AML-193 (cell line): ENCODE measurements at places on chromosomes 7 and 10.

DNA sequence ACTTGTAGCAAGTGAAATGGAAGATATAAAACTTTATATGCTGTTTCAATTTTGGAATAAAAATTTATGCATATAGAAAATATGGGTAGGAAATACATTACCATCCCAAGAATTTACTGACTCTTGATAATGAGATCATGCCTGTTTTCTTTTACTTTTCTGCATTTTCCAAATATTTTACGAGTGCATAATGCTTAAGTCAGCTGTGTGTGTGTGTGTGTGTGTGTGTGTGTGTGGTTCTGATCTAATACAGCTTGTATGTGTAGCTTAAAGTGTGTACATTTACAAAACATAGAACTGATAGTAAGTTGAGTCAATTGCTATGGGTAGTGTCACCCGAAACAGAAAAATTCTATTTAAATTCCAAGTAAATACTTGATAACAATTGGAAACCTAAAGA, 315.9 kb upstream of the LRRN3 start:
- DNase-seq = no peak

GRCh38 chr7:155069992-155070751, at the start of gene HTR5A:
HTR5A (plus strand) TSS chr7:155070324; CDS start chr7:155070900, 576 bp downstream.
- peak; percentile 4 for DNase-seq

GRCh38 chr7:87354749-87355148, 9.3 kb downstream of the CROT start:
- no peak for DNase-seq

DNA sequence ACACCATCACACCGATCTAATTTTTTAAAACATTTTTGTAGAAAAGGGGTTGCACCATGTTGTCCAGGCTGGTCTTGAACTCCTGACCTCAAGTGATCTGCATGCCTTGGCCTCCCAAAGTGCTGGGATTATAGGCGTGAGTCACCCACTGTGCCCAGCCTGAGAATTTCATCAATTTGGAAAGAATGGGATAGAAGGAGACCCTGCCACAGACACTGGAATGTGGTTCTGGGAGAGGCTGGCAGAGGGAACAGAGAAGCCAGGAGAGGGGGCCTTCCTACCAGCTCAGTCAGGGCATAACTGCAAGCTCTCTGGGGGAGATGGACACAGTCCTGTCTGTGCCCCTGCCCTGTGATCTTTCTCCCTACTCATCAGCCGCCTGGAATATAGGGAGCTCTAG, 42.1 kb upstream of the MKRN1 start:
- DNase-seq = no peak

GRCh38 chr7:72785166-72785955, 42.6 kb downstream of the TYW1B start:
- DNase-seq = no peak

DNA sequence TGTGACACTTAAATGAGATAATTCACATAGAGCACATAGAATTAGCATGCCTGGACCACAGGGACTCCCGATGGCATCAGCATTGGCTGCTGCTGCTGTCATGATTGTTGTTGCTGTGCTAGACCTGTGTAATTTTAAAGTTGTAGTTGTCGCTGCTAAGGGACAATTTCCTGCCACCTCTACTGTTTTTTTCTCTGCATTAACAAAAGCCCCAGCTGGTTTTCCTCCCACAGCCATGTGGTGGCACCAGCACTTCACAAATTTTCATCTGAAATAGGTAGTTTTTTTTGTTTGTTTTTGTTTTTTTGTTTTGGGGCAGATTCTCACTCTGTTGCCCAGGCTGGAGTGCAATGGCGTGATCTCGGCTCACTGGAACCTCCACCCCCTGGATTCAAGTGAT, 25.4 kb upstream of the PRXL2A start:
- peak; percentile 36 for DNase-seq

GRCh38 chr7:140327261-140327661, 71.1 kb downstream of the SLC37A3 start:
- DNase-seq = no peak

GRCh38 chr10:92790440-92790839, 57.9 kb upstream of the EXOC6 start:
- peak; percentile 77 for DNase-seq

- no peak for DNase-seq
Measured at GRCh38 chr7:22205631-22206030, 151.3 kb downstream of the RAPGEF5 start.

GRCh38 chr7:82705517-82706260, 262.1 kb upstream of the CACNA2D1 start:
- DNase-seq = no peak

DNA sequence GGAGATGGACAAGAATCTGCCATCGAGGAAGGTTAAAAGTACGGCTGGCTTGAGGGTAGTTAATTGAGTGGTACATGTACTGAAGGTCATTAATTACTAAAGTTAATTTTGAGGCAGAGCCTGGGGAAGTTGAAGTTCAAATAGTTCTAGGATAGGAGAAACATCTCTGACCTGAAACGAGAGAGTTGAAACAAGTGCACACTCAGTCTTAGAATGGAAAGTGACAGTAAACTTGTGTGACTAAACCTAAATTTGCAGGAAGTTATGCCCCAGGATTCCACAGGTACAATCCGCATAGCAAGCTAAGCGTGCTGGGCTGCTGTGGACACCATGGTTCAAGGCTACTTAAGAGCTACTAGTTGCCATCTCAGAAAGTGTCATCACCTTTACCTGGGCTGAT, 209.9 kb downstream of the CHCHD3 start:
- no peak for DNase-seq

- DNase-seq = no peak
Measured at GRCh38 chr7:16742547-16742946, 11.0 kb upstream of the TSPAN13 start.

- no peak for DNase-seq
Measured at GRCh38 chr7:133861876-133862275, 265.3 kb upstream of the LRGUK start.

DNA sequence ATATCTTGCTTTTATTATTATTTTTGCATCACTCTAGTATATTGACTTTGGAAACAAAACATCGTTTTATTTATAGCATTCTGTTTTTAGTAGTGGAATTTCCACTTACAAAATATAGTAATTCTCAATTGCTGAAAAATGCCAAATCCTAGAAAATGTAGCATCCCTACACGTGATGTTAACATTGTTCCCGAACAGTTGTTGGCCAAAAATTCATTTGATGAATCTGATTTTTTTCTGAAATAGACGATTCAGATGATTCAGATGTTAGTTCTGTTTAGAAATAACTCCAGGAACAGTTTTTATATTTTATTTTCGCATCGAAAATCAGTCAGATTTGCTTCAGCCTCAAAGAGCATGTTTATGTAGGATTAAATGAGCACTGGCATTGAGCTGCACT, 122.4 kb downstream of the GFRA1 start:
- no peak for DNase-seq

GRCh38 chr10:14282276-14282675, 48.4 kb downstream of the FRMD4A start:
- DNase-seq = no peak

GRCh38 chr7:86644282-86645224, 844 bp downstream of the GRM3 start:
- DNase-seq = no peak

- DNase-seq = no peak
Measured at GRCh38 chr10:75957314-75958120, 526.1 kb downstream of the LRMDA start.
